Dorsolateral prefrontal cortex (tissue), 122 donors: ENCODE measurements at places on chromosomes 4 and X.

GRCh38 chrX:68429216-68429615 is 4.1 kb downstream of the OPHN1 start:
- no peak for DNase-seq

DNA sequence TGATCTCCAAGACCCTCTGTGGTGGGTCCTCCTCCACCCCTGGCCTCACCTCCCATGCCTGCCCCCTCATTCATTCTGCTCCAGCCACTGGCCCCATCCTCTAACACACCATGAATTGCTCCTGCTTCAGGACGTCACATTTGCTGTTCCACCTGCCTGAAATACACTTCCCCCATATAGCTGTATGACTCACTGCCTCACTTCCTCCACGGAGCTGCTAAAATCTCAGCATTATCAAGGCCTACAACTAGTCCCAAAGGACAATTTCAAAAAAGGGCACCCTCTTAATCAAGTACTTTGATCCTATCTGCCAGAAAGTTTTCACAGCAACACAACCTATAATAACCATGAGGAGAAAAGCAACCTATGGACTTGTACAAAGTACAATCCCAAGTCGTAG is 43.6 kb upstream of the PHOX2B start:
- DNase-seq = no peak

GRCh38 chr4:99038213-99038612 is 42.7 kb downstream of the METAP1 start:
- no peak for DNase-seq

DNA sequence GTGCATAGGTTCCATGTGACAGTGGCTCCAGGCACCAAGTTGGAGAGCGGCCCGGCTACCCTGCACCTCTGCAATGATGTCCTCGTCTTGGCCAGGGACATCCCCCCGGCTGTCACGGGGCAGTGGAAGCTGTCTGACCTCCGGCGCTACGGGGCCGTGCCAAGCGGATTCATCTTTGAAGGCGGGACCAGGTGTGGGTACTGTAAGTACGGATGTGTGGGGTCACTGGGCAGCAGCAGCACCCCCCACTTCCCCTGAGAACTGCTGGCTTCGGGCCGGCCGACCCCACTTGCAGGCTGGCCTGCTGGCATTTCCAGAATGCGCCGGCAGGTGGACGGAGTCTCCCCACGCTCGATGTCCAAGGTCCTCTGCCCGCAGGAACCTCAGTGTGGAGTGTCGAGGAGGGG is 13.2 kb downstream of the DOK7 start:
- no peak for DNase-seq

DNA sequence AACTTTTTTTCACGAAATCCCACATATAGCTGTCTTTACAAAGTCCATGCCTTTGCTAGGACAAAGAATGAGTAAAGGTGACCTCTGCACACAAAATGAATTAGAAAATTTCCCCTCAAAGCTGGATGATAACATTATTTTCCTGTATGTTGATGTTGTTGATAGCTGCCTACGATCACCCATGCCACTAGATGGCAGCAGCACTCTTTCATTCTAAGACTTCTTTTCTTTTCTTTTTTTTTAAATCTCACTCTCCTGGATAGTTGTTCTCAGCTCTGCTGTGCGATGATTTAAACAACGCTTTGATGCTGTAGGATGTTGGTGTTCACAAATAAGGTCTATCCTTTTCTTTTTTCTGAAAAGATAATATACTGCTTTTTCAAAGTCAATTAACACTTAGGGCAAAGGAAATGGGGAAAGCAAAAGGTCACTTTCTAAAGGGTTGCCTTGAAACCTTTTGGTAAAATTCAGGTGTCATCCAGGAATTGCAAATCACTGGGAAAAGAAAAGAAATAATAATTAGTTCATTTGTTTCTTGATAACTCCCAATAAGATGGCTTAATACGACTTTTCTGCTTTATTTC is 266.8 kb downstream of the C4orf33 start:
- peak; percentile 42 for DNase-seq

- no peak for DNase-seq
Observed at GRCh38 chr4:184101711-184102110, 116.0 kb downstream of the ENPP6 start.

GRCh38 chr4:77124576-77124975 is 32.4 kb upstream of the CCNG2 start:
- no peak for DNase-seq

GRCh38 chrX:2967998-2968909 is 38.1 kb upstream of the ARSH start:
- DNase-seq = peak; percentile 33

GRCh38 chrX:124931241-124931640 is 388.4 kb upstream of the TEX13C start:
- no peak for DNase-seq

GRCh38 chr4:184011826-184012380 is 106.8 kb downstream of the STOX2 start:
- DNase-seq = no peak

GRCh38 chrX:13102636-13103035 is 58.2 kb upstream of the FAM9C start:
- DNase-seq = no peak

DNA sequence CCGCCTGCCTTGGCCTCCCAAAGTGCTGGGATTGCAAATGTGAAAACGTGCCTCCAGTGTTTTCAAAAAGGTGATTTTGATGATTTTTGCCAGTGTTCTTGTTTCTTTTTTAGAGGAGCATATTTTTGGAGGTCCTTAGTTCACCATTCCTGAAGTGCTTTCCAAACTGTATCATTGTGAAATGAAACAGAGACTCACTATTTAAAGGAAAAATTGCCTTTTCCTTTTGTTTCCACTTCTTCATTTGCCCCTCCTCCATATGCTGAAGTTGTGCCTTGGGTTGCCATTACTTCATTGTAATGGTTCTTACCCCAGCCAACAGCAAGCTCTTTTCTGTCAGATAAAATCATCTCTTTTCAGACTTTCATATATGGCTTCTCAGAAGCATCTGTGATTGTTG is 164.4 kb downstream of the FNIP2 start:
- no peak for DNase-seq

GRCh38 chrX:98379134-98379533 is 1495.4 kb downstream of the RPA4 start:
- no peak for DNase-seq

- no peak for DNase-seq
Observed at GRCh38 chr4:43682551-43682950, 766.1 kb downstream of the KCTD8 start.

DNA sequence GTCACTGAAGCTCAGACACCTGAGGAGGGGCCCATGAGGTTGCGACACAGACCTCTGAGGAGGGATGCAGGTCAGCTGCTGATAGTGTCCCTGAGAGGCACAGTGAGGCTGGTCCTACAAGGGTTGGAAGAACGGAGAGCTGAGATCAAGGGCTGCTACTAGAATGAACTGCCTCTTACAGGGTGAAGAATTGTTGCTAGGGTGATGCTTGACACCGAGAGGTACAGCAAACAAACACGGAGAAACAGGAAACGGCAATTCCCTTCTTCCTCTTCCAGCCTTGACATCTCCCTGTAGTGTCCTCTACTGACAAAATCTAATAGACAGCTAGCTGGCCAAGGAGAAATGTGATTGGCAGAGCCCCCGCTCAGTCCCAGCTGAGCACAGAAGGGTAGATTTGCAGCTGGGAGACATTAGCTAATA is 11.8 kb upstream of the HPGDS start:
- DNase-seq = no peak

GRCh38 chrX:149040873-149041535 is 464.1 kb downstream of the IDS start:
- no peak for DNase-seq

DNA sequence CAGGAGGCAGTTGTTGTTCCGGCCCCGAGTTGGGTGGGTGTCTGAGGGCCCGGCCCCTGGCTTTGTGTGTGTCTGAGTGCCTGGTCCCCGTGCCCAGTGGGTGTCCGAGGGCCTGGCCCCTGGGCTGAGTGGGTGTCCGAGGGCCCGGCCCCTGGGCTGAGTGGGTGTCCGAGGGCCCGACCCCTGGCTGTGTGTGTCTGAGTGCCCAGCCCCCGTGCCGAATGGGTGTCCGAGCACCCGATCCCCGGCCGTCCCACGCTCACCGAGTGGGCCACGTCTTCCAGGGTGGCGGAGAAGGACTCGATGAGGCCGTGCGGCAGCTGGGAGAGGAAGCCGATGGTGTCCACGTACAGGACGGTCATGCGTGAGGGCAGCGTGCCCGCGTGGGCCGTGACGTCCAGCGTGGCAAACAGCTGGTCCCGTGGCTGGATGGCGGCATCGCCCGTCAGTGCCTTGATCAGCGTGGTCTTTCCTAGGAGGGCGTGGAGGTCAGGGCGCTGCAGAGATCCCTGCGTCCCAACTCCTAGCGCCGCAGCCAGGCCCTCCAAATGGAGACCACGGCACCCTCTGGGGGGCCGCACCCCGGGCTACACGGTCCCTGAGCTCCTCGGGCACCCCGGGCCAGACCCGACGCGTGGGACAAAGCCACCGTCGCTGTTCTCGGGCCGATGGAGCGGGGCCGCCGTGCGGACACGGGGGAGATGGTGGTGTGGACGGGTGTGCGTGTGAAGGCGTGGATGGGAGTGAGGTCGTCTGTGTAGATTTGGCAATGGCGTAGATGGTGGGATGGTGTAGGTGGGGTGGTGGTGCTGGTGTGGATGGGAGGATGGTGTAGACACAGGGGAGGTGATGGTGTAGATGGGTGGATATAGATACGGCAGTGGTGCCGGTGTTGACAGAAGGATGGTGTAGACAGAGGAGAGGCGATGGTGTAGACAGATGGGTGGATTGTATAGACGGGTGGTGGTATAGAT is 7.2 kb downstream of the GTPBP6 start:
- DNase-seq = no peak

DNA sequence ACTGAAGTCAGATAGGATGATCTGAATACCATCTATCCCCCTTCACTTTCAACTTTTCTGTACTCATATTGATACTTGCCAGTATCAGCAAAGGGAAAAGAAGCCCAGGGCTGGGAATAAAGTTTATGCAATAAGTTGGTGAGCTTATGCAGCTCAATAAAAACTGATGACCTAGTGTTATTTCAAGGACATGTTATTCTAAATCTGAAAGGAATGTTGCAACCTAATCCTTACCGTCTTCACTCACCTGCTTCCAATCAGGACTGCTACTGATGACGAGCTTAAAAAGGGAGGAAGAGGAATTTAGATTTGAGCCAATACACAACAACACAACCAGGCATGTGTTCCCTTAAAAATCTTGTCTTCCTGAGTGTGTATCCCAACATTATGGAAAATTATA is 419.9 kb downstream of the SPRY1 start:
- DNase-seq = no peak

DNA sequence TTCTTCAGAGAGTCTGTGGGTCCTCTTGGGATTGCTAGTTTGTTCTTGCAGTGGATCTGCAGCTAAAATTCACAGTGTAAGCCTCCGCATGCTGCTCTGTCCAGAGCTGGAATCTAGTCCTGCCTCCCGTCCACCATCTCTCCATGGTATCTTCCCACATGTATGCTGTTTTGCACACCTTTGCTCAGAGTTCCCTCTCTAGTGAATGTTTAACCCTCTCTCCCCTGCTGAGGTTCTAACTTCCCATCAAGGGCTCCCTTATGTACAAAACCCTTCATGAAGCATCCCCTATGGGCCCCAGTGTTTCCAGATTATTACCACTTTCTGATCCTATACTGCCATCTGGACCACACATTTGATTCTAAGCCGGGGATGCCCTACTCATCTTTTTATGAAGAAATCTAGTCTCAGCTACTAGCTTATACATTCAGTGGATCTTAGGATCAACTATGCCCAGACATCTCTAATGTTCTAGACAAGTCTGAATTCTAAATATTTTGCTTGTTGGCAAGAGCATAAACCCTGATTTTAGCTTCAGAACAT is 157.3 kb downstream of the CPEB2 start:
- DNase-seq = no peak

DNA sequence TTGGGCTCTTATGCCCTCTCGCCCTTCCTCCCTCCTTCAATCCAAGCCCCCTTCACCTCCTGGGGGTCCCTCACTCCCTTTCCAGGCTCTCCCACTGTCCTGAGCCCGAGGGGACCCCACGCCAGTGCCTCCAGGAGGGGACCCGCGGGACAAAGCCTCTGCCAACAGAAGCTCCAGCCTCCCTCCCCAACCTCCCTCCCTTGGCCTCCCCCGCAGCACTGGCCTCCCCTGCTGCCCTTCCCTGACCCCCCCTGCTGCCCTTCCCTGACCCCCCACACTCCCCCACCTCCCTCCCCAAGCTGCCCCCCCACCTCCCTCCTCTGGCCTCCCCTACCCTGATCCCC is 71.0 kb upstream of the MXD4 start:
- DNase-seq = no peak

DNA sequence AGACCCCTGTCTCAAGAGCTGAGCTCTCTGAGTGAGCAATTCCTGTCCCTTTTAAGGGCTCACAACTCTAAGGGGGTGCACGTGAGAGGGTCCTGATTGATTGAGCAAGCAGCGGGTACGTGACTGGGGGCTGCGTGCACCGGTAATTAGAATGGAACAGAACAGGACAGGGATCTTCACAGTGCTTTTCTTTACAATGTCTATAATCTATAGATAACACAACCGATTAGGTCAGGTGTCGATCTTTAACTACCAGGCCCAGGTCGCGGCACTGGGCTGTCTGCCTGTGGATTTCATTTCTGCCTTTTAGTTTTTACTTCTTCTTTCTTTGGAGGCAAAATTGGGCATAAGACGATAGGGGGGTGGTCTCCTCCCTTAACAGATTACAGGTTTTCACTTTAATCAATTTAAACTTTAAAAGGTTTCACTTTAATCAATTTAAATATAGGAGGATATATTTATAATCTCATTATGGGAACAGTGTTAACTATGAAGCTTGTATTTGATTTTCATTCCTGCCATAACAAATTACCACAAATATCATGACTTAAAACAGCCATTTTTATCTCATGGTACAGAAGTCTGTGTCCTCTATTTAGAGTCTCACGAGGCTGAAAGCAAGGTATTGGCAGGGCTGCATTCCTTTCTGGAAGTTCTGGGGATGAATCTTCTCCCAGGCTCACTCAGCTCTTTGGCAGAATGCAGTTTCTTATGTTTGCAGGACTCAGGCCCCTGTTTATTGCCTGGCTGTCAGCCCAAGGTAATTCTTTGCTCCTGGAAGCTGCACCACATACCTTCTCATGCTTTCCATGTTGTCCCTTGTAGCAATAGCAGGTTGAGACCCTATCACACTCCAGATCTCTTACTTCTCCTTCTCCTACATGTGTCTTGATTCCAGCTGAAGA is 5.2 kb downstream of the SPATA4 start:
- no peak for DNase-seq

GRCh38 chr4:155667222-155667567 is 547 bp downstream of the GUCY1A1 start:
- DNase-seq = no peak

DNA sequence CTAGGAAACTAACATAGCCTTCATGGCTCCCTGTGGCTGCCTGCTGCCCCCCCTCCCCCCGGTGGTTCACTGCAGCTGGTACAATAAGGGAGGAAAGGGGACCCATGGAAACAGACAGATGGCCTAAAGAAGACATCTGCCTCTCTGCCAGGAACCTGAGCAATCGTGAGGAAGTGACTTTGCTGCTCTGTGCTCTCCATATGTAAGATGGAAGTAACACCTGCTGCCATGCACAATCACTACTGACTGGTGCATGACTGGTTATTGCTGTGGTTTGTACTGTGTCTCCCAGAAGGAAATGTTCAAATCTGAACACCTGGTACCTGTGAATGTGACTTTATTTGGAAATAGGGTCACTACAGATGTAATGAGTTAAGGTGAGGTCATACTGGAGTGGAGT is 43.6 kb downstream of the CD99L2 start:
- no peak for DNase-seq
